ENCODE measurements at places on chromosomes 1 and 21.

GRCh38 chr1:39145331-39145965 lies 59.0 kb upstream of the MACF1 start:
- DNase-seq = no peak

DNA sequence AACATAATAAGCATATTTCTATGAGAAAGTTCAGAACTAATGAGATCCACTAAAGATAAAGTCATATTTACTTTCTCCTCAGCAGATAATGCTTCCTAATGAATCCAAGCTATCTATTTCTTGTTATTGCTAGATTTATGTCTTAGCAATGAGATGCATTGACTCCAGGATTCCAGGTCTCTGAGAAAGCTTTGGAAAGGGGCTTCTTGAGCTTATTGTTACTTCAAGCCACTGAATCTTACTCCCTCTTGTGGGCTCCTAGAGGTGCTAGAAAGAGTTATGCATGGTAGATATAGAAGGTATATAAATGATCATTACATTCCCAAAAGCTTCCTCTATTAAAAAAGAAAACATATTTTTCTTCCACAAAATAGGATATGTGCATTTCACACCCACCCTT lies 246.4 kb upstream of the ADAMTS5 start:
- no peak for DNase-seq

GRCh38 chr1:96464066-96464465 lies 257.5 kb upstream of the PTBP2 start:
- no peak for DNase-seq

DNA sequence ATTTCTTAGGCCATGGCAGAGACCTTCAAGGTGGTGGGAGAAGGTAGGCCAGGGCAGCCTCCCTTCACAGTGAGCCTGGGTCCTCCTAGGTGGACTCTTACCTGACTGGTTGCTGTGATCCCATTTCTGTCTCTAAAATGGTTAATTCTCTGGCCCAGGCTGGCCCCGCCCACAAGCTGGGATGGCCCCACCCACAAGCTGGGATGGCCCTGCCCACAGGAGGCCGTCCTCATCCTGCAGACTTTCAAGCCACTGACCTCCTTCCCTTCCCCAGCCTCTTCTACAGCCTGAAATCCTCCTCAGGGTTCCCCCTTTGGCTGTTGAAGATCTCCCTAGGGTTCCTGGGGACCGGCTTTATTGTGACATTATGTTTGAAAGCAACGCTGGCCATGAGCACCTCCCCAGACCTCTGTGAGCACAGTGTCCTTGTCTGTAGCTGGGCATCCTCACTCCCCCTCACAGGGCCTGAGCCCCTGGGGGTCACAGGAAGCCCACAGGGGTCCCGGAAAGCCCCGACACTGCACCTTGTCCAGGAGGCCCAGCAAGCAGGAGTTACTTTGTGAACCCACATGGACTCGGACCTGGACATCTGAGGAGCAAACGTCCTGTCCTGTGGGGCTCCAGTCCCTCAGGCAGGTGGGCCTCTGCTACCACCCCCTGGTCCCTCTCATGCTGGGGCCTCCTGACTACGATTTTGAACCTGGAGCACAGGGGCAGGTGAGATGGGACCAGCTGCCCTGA lies 621.7 kb downstream of the MATN1 start:
- DNase-seq = no peak

DNA sequence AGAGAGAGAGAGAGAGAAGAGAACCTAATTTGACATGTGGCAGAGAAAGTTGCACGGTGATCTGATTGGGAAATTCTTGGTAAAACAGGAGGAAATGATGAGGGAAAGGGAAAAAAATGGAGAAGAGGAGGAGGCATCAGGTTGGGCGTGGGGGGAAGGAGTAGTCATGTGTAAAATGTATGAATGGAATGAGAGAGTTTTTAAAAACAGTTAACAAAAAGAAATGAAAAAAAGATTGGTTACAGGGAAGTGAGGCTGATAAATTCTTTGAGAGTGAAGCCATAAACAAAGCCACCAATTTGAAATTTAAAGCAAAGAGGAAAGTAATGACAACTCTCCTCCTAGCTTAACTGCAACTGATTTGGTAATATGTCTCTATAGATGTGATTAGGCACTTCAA lies 409.2 kb downstream of the USH2A start:
- no peak for DNase-seq

GRCh38 chr1:68136187-68136586 lies 85.8 kb upstream of the DIRAS3 start:
- DNase-seq = no peak

DNA sequence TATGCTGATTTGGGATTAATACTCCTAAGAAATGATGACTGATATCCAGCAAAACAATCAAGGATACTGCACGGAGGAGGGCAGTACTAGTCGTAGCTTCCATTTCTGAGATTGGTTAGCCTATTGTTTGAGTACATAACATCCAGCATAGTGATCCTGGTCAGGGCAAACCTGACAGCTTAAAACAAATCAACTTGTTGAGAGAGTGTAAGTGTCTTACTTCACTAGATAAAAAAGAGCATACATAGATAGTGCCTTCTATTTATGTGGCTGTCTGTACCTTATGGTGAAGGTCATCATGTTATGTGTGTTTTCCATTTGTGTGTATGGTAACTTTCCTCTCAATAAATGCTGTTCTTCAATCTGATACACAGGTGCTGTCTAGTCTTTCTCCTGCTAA lies 228.4 kb downstream of the PTGER3 start:
- DNase-seq = no peak

DNA sequence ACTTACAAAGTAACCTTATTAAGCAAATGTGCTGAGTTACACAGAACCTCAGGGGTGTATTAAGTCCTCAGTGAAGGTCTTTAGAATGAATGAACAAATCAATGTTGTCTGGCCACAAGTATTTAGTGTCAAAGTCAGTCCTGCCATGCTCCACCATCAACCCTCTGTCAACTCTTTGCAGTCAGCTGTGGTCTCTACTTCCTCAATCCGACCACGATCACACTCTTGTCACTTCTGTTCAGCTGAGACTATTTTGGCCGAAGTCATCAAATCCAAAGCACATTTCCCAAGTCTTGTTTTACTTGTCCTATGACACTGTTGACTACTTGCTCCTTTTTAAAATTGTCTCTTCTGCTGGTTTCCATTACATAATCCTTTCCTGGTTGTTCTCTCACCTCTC lies 173.5 kb downstream of the ST6GALNAC5 start:
- DNase-seq = no peak

DNA sequence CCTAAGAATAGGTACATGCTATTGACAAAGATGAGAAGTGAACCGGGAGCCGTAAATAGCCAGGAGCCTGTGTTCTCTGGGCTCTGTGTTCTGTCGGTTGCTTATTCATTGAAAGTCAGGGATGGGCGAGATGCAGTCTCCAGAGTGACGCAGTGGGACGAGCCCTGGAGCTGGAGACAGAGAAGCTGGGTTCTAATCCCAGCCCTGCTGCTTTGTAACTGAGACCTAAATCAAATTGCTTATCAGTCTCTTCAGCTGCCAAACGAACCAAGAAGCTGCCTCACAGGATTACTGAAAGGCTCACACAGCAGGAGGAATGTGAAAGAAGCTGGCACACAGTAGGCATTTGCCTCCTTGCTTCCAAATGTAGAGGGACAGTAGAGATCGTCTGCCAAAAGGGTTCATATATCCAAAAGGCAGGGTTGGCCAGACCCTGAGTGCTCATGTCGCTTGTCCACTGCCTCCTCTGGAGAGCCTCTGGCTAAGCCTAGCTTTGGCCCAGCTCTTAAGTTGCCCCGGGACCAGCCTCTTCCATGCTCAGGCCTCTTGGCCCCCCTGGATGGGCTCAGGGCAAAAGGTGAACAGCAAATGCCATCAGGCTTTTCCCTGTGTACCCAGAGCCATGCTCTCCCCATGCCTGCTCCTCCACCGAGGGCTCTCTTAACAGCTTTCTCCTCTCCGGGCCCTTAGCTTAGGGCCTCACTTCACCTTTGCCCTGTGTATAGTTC lies 134.2 kb upstream of the IPO9 start:
- no peak for DNase-seq

DNA sequence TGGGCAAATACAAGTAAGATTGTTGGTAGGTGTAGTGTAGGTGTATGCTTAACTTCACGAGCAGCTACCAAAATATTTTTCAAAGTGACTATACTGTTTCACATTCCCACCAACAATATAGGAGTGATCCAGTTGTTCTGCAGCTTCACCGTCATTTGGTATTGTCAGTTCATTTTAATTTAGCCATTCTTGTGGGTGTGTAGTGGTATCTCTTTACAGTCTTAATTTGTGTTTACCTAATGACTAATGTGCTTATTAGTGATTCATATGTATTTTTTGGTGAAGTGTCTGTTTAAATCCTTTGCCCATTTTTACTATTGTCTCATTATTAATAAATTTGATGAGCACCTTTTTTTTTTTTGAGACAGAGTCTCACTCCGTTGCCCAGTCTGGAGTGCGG lies 35.4 kb downstream of the RCSD1 start:
- no peak for DNase-seq

DNA sequence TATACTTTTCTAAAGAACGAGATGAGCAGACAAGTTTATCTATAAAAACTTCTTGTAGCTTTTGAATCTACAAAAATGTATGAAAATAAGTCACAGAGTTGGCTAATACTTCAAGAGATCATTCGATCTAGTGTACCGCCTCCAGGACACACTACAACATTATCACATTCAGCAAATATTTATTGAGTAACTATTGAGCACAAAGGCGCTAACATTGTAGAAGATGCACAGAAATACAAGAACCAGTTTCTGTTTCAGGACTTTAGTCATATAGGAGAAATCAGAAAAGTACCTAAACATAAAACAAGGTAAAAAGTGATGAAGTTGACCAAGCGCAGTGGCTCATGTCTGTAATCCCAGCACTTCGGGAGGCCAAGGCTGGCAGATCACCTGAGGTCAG lies 20.6 kb downstream of the WASF2 start:
- no peak for DNase-seq

DNA sequence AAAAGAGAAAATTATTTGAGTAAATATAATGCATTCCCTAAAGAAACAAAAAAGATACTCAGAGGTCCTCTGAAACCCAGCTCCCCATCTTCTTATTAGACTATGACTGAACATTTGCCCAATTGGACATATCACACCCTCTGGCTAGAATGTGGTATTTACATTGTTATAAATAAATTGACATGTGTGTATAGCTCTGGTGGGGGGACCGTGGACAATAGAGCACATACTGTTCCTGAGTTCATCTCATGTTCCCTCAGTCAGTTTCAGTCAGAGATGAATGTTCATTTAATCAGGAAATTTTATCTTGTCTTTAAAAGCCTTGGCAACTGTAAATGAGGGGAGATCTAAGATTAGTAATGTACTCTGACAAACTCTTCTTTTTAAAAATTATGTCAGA lies 459.3 kb upstream of the ADAMTS5 start:
- no peak for DNase-seq

- no peak for DNase-seq
Observed at GRCh38 chr21:29145852-29146453, 15.5 kb downstream of the MAP3K7CL start.

DNA sequence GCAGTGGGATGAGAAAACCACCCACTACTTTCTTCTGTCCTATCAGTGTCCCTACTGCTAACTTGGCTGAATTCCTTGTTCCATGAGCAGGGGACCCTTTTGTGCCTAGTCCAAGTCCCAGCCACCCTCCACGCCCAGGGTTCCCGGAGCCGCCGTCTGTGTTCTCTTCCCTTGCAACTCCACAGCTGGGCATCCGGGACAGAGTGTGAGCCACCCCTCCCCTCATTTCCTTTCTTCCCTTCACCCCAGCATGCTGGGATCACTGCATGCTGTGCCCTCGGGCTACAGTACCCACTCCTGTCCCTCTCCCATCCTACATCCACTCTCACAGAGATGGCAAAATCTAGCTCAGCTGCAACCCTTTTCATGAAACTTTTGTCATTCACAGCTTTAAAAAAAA lies 44.5 kb downstream of the PGBD5 start:
- no peak for DNase-seq

GRCh38 chr1:161747801-161748200 lies 1.8 kb upstream of the DUSP12 start:
- no peak for DNase-seq

- DNase-seq = no peak
Observed at GRCh38 chr1:171403393-171403792, 81.9 kb upstream of the PRRC2C start.

DNA sequence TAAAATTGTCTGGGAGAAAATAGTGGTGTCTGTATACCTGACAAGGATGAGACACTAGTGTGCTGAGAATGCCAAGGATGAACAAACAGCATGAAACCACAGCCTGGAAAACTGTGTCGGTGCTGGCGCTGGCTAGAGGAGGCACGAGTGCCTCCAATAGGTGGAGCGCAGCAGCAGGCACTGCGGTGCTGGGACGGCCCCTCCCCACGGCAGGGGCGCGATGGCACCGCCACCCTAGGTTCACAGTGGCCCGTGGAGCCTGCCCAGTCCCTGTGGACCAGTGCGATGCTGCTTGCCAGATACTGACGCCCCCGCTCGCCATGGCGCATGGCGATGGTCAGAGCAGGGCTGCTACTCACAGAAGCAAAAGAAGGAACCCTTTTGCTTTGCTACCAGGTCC lies 6.8 kb downstream of the CFAP410 start:
- no peak for DNase-seq

DNA sequence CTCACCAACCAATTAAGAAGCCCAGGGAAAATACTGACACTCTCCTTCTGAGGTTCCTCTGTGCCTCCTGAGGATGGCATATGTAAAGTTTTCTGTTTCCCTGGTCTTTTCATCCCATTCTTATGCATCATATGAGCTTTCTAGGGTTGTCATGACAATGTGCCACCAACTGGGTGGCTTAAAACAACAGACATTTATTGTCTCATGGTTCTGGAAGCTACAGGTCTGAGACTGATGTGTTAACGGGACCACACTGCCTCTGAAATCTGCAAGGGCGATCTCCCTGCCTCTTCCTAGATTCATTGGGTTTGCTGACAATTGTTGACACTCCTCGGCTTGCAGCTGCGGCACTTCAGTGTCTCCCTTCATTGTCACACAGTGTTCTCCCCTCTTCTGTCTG lies 308.4 kb downstream of the RGS7 start:
- no peak for DNase-seq

DNA sequence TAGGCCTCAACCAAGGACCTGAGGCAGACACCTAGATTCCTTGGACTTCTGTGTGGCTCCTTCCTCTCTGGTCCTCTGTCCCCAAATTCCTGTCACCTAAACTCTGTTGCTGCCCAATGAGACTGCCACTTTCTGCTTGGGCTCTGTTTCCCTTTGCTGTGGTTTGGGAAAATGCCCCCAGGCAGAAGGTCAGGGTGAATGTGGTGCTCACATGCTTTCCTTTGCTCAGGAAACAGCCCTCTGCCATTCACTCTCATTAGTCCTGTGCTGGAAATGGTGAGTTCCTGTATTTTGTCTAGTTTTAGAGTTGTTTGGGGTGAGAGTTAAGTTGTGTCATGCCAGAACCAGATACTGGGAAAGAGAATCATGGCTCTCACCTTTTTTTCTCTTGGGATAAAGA lies 22.7 kb upstream of the SHE start:
- DNase-seq = no peak

DNA sequence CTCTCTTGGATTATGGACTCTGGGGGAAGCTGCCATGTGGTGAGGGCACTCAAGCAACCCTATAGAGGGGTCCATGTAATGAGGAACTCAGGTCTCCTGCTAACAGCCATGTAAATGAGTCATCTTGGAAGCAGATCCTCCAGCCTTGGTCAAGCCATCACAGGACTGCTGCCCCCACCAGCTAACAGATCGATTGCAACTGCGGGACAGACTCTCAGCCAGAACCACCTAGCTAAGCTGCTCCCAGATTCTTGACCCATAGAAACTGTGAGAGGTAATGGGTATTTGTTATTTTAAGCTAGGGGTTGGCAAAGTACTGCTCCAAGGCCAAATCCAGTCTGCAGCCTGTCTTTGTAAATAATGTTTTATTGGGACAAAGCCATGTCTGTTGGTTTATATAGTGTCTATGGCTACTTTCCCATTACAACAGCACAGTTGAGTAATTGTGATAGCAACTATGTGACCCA lies 27.6 kb upstream of the MAP3K7CL start:
- no peak for DNase-seq
